CMK (cell line): ENCODE measurements at places on chromosomes 16 and 17.

- DNase-seq = no peak
Measured at GRCh38 chr17:4951486-4951885, 567 bp downstream of the ENO3 start.

GRCh38 chr16:10765772-10766171, 22.1 kb downstream of the NUBP1 start:
- DNase-seq = no peak

GRCh38 chr17:74165797-74166365, 37.6 kb upstream of the RPL38 start:
- no peak for DNase-seq

DNA sequence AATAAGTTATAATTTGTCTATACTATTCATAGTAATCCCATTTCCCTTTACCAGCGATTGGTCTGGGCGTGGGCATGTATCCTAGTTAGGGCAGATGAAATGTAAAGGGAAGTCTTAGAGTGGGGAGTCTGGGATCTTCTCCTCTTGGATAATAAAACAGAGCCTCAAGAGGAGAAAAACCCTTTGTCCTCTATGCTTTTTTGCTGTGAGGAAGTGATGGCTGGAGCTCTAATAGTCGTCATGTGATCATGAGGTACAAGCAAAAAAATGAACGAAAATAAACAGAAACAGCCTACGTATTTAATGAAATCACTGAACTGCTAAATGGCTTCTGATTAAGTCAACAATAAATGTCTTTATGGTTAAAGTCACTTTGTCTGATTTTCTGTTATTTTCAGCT, 26.8 kb downstream of the EFCAB5 start:
- no peak for DNase-seq

GRCh38 chr16:10619271-10619849, 39.0 kb upstream of the EMP2 start:
- DNase-seq = no peak

DNA sequence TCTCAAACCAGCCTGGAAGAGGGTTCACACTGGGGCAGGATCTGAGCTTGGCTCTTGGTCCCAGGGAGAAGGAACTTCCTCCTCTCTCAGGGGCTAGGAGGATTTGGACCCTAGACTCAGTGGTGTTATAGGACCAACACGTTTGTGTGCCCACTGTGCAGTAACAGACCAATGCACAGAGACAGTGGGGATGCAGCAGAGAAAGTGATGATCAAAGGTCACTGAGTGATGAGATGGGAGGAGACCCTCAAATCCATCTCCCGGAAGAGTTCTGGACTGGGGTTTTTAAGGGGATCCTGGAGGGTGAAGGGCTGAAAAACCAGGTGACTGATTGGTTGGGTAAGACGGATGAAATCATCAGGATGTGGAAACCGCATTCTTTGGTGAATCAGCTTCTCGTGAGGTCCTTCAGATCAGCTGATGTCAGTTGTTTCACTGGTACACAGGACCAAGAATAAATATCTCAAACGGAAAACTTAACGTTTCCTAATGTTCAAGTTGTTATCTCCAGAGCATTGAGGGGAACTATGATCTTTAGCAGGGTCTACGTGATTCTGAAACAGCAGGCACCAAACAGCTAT, 3.3 kb upstream of the VAC14 start:
- no peak for DNase-seq

DNA sequence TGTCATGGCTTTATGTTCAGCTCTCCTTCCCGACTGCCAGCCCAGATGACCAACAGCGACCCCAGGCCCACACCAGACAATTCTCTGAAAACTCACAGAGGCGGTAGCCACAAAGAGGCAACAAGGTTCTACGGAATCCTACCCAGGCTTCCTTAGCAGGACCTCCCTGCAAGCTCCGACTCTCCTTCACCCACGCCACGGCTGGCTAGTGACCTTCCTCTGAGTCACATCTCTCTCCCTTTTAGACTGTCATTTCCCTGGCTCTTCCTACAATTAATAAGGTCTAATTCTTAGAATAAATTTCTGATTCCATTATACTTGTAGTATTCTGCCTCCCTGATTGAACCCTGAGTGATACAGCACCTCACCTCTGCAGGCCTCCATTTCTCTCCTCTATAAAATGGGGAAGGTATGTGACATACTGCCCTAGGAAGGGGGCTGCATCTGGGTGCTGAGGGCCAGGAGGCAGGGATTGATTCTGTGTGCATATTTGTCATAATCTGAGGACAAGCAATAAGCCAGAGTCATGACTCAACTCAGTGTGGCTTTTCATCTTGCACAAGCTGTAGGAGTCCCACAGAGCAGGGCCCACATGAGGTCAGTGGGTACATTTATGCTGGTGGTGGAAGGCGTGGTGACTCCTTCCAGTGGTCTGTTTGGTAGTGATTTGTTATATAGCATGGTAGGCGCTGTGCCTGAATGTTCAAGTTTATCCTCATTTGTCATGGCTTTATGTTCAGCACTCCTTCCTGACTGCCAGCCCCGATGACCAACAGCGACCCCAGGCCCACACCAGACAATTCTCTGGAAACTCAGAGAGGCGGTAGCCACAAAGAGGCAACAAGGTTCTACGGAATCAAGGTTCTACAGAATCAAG, 46.2 kb downstream of the SMPD3 start:
- DNase-seq = no peak

GRCh38 chr17:60161598-60162330, 12.0 kb downstream of the CA4 start:
- peak; percentile 49 for DNase-seq

DNA sequence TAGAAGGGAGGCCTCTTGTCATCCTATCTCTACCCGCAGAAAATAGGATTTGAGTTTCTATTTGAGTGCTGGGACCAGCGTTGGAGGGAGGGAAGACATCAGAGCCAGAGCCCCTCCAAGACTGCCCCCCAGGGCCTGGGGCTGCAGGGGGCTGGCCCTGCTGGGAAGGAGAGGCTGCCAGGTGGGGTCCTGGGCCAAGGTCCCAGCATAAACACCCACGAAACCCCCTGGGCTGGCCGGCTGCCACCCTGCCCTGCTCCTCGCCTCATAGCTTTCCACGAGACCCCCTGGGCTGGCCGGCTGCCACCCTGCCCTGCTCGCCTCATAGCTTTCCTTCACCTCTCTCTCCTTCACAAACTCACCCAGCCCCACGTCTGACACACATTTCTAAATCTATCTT, 10.6 kb upstream of the TEX19 start:
- DNase-seq = no peak

GRCh38 chr17:36036235-36036634, 18.5 kb upstream of the CCL23 start:
- DNase-seq = no peak
